ENCODE measurements at places on chromosomes 5 and 9.

GRCh38 chr9:76704593-76705204, 59.5 kb upstream of the PCA3 start:
- peak; percentile 33 for DNase-seq

- no peak for DNase-seq
Observed at GRCh38 chr5:78487846-78488245, 127.4 kb downstream of the SCAMP1 start.

DNA sequence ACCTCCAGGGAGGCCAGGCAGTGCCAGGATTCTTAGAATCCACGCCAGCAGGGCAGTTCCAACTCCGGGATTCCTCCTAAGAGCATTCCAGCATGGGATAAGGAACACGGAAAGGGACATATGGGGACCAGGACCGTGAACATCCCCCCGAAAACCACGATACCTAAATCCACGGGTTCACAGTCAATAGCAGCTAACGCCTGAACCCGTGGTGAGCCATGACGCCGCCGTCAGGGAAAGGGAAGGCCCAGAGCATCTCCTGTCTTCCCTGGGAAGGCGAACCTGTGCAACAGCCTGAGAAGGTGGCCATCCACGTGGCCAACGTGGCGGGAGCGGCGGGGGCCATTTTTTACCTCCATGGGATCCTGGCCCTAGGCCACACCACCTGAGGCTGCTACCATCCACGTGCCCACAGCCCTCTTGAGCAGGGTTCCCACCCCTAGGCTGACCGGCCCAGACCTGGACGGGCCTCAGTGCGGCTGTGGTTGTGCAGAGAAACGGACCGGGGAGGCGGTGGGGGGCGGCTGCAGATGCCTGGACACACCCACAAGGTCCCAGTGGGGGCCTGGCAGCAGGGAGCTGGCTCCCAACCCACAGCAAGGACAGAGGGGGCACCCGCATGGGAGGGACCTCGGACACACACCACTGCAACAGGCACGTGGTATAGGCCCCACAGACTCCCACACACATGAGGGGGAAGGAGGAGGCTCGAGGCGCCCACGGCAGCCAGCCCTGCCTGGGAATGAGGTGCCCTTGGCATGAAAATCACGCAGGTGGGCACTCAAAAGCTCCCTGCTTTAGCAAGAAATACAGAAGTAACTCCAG, 42.8 kb downstream of the SLC12A7 start:
- no peak for DNase-seq

- DNase-seq, result no peak
Observed at GRCh38 chr9:13163946-13164345, 115.5 kb downstream of the MPDZ start.

- no peak for DNase-seq
Observed at GRCh38 chr5:116144103-116144502, 59.3 kb downstream of the COMMD10 start.
